ENCODE measurements at places on chromosomes 4 and X.

GRCh38 chr4:78459327-78459726 lies 92.2 kb upstream of the ANXA3 start:
- no peak for DNase-seq

DNA sequence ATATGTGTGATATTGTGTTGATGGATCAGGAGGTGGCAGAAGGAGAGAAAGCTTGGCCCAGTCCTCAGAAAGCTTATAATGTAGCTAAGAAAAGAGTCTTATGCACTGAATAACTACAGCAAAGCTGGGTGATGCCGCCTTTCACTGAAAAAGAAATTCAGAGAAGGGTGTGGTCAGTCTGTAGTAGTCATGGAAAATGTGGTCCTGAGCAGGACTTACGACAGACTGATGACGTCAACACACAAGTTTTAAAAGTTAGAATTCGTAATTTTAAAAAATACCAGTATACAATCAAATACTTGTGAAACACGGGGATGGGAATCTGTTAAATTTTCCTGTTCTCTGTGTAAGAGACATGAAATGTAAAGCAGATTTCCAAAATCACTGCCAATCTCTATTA lies 87.0 kb upstream of the RAPGEF2 start:
- no peak for DNase-seq

DNA sequence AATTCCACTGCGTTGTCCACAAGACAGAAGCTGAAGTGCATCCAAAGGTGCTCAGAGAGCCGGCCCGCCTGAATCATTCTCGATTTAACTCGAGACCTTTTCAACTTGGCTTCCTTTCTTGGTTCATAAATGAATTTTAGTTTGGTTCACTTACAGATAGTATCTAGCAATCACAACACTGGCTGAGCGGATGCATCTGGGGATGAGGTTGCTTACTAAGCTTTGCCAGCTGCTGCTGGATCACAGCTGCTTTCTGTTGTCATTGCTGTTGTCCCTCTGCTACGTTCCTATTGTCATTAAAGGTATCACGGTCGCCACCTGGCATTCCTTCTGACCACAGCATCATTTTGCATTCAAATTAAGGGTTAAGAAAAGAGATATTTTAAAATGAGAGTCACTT lies 115.5 kb downstream of the NFKB1 start:
- DNase-seq: peak; percentile 59

GRCh38 chr4:84971319-84971932 lies 4.9 kb upstream of the WDFY3 start:
- no peak for DNase-seq

GRCh38 chr4:80678413-80678812 lies 342.9 kb downstream of the CFAP299 start:
- no peak for DNase-seq

DNA sequence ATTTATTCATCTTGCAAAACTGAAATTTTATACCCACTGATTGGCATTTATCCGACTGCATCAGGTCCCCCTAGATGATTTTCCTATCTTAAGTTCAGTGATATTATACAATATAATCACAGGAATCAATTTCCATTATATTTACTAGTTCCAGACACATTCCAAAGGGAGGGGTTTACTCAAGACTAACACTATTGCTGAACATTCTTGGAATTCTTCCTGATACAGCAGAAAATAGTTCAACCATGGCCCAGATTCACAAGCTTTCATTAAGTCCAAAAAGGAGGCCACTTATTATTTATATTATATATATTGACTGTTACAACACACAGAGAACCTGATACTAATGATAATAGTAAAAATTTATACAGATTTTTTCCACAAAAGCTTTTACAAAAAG lies 2353.6 kb downstream of the PCDH7 start:
- no peak for DNase-seq

GRCh38 chr4:119244344-119244743 lies 31.8 kb downstream of the USP53 start:
- no peak for DNase-seq

GRCh38 chrX:20001588-20001987 lies 10.7 kb upstream of the BCLAF3 start:
- no peak for DNase-seq

GRCh38 chr4:78899302-78899701 lies 39.9 kb downstream of the PAQR3 start:
- no peak for DNase-seq

GRCh38 chr4:176680668-176681180 lies 112.0 kb downstream of the VEGFC start:
- DNase-seq: no peak

All from activated CD4-positive, alpha-beta memory T cell treated with anti-CD3 and anti-CD28 coated beads for 36 hours (primary cell).